Adrenal gland (tissue), 19 donors: ENCODE measurements at places on chromosomes 11 and 22. TPM values are rescaled to one million over a fixed set of nuclear protein-coding genes. Genes with fewer than 3 reads are reported as not detected.

The OR2AG2 gene
- 0.18 TPM for total RNA-seq

The TRIM6 gene
- total RNA-seq: 2.9 TPM

The PDGFD gene
- 203 TPM for total RNA-seq

The UPK3A gene
- not detected for total RNA-seq

The MS4A4E gene
- total RNA-seq: 4.6 TPM

The C22orf15 gene
- not detected for total RNA-seq

The OSBP gene
- 44.0 TPM for total RNA-seq

The OR8D1 gene
- not detected for total RNA-seq

The REXO2 gene
- 138 TPM for total RNA-seq

The FGF19 gene
- not detected for total RNA-seq

DNA sequence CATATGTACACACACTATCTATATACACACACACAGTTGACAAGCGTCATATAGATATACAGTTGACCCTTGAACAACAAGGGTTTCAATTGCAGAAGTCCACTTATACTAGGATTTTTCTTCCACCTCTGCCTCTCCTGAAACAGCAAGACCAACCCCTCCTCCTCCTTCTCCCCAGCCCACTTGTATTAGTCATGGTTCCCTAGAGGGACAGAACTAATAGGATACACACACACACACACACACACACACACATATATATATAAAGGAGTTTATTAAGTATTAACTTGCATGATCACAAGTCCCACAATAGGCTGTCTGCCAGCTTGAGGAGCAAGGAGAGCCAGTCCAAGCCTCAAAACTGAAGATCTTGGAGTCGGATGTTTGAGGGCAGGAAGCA, 92.9 kb downstream of the DHCR7 start:
- no peak for DNase-seq

DNA sequence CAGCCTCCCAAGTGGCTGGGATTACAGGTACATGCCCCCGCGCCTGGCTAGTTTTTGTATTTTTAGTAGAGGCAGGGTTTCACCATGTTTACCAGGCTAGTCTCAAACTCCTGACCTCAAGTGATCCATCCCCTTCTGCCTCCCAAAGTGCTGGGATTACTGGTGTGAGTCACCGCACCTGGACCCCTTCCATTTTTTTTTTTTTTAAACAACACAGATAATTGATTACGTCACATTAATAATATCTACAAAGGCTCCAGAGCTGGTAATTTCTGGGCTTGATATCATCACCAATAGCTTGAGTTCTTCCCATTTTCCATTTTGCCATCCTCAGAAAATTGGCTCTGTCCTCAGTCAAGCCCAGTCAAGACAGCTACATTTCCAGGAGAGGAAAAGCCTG, 7.2 kb downstream of the TTLL1 start:
- DNase-seq: no peak

DNA sequence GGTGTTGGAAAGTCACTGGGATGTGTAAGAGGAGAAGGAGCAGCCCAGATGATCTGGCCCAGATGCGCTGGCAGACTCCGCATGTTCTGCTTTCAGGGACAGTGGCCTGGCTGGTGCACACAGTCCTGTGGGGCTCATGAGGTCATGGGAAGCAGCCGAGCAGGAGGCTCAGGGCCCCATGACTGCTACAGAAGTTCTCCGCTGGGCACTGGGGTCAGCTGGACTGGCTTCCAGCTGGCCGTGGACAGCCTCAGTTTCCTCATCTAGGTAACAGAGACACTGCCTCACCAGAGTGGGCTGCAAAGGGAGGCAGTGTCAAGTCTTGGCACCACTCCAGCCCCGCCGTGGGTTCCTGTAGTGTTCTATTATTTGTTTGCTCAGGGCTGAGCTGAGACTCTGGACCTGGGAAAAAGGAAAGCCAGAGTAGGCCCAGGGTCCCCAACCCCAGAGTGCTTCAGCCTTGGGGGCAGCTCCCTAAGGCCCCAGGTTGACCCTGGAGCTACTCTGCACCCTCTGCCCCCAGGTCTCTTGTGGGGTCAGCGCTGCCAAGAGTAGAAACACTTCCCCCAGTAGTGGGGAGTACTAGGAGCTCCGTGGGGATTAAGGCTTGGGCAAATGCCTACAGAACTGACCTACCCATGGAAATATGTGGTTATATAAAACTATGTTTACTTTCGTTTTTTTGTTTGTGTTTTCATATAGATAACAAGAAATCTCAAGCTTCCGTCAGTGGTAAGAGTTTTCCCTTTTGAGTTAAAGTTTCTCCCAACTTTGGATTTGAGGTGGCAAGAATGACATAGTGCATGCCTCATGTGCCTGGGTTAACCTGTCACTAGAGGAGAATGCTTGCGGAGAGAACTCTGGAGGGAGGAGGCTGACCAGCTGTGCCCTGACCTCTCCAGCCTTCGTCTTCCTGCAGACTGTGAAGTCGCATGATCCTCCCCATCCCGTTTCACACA, 45.3 kb downstream of the MED15 start:
- DNase-seq: peak; percentile 87

DNA sequence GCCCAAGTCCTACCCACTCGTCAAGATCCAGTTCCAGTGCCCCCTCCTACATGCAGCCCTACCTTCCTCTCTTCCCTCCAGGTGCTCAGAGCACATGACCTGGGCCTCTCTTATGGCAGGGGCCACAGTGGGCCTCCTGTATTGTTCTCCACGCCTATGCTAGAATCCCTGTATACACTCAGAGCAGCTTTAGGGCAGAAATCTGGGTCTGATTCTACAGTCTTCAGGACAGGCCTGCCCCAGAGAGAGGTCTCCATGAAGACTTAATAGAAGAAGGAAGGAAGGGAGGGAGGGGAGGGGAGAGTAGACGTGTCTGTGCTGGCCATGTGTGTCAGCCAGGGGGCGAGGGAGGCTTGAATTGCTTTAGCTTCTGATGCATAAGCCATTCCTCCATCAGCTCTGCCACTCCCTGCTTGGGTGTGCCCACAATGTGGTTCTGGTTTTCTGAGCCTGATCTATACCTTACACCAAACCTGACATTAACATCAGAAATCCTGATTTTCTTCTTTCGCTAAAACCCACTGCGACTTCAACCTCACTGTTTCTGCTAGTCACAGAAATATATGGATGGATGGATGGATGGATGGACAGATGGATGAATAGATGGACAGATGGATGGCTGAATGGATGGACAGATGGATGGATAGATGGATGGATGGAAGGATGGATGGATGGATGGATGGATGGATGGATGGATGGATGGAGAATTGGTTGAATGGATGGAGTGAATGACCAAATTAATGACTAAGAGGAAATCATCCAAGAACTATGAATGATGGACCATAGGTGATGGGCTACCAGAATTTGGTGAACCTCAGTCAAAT, 56.6 kb upstream of the PRDM11 start:
- peak; percentile 59 for DNase-seq

DNA sequence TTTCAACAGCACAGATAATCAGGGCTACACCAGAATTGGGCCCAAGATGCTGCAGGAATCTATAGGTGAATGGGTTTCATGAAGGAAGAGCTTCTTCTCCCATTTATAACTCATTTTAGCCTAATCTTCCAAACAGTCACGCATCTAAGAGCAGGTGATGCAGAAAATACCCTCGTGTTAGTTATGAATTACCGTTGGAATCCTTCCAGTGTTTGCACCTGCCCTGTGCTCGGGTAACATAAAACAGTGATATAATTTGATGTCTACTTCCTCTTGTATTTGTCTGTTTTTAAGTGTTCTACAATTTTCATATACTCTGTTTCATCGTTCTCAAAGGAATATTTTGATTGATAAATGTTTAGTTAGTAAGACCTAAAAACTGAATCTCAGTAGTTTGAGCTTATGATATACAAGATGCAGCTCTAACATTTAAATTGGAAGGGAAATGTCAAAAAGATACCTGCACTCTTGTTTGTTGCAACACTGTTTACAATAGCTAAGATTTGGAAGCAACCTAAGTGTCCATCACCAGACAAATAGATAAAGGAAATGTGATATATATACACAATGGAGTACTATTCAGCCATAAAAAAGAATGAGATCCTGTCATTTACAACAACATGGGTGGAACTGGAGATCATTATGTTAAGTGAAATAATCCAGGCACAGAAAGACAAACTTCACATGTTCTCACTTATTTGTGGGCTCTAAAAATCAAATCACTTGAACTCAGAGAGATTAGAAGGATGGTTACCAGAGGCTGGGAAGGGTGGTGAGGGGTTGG, 42.1 kb downstream of the PPARA start:
- no peak for DNase-seq

GRCh38 chr11:77250881-77251640, 50.4 kb downstream of the GDPD4 start:
- no peak for DNase-seq

DNA sequence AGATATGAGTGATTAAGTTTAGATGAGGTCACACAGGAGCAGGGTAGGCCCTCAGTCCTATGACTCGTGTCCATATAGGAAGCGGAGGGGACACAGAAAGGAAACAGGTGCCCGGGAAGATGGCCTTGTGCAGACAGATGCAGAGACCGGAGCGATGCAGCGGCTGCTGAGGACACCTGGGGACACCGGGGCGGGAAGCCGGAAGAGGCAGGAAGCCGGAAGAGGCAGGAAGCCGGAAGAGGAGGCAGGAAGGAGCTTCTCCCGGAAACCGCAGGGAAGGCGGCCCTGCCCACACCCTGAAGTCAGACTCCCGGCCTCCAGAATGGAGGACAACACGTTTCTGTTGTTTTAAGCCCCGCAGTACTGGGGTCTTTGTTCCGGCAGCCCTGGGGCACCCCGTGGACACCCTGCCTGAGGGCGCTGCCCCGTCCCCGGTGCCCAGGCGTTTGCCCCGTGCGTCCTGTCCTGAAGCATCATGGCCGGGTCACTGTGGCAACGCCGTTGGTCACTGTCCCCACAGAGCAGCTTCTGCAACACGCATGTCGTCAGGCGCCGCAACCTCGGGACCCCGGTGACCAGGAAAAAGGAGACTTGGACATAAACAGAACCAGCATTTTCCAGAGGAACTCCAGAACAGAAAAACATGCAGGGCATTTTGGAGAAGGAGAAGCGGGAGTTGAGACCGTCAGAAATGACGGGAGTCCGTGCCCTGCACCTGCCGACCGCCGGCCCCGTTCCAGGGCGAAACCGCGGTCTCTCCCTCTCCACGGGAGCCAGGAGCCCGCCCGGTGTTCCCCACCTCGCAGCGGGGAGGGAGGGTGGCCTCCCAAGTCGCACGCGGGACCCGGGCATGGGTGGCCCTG, 103.4 kb downstream of the BRD1 start:
- DNase-seq: no peak

- no peak for DNase-seq
Observed at GRCh38 chr22:23377767-23378166, 197.5 kb downstream of the BCR start.

DNA sequence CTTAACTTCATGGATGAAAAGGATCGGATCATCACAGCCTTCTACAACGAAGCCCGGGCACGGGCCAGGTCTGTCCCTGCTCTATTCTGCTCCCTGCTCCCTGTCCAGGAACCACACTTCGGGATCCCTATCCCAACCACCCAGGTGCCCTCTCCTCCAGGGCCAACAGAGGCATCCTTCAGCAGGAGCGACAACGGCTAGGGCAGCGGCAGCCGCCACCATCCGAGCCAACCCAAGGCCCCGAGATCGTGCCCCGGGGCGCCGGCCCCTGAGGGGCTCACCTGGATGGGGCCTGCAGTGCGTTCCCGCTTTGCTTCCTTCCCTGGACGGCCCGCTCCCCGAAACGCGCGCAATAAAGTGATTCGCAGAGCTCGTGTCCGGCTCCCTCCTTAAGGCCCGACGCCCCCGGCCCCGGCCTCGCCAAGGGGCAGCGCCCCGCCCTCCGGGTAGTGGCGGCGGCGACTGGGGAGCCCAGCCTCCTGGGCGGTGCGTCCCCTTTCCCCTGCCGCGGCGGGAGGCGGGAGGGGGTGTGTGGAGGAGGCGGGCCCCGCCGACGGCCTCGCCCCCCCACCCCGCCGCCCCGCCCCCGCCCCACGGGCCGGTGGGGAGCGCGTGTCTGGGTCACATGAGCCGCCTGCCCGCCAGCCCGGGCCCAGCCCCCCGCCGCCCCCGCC, at the start of gene VEGFB:
Gene VEGFB, plus strand, starts transcription at position 672 of the 674 bp plus-strand sequence. CDS start 250 bp downstream, outside the sequence.
- DNase-seq: peak; percentile 79

- no peak for DNase-seq
Observed at GRCh38 chr11:83162377-83162776, 5.4 kb downstream of the PCF11 start.

GRCh38 chr11:12403122-12403996, 26.0 kb downstream of the PARVA start:
- no peak for DNase-seq

- DNase-seq: no peak
Observed at GRCh38 chr11:63321723-63322122, 47.9 kb upstream of the SLC22A9 start.

GRCh38 chr11:10592331-10592730, 23.9 kb upstream of the LYVE1 start:
- no peak for DNase-seq

DNA sequence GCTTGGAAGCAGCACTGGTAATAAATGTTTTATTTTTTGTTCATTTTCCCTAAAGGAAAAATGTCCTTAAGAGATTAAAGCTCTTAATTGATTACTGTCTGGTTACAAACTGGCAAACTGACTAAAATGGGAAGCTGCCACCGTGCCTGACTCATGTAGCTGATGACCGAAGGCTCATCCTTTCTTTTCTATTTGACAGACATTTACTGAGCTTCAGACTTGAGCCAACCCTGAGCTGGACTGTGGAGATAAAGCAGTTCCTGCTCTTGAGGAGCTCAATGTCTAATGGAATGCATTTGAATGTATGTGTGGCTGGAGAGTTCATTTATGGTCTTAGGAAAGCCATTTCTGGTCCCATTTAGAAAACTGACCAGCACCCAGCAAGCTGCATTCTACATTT, 91.3 kb downstream of the RNF169 start:
- peak; percentile 52 for DNase-seq

- no peak for DNase-seq
Observed at GRCh38 chr11:8814923-8815240, 96.1 kb upstream of the AKIP1 start.

GRCh38 chr11:35540526-35540925, 15.1 kb upstream of the PAMR1 start:
- no peak for DNase-seq

DNA sequence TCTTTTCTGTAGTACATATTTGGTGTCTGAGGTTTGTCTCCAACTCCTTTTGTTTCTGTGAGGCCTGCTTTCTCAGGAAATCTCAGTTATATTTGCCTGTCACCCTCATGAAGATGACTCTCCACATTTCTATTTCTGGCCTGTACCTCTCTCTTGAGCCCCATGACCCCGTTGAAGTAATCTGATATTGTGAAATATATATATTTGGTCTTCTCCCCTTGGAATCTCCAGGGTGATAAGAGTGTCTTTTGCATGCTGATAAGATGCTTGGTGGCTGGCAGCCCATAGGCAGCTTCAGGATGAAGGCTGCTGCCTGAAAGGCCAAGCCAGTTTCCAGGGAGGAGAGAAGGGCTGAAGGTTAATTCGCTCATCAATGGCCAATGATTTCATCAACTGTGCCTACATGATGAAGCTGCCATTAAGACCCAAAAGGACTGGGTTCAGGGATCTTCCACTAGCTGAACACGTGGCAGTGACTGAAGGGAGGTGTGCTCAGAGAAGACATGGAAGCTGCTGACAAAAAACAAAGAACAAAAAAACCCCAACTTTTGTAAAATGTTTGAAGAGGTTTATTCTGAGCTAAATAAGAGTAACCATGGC, 67.4 kb downstream of the MICAL2 start:
- no peak for DNase-seq

GRCh38 chr11:114864896-114865295, 186.6 kb downstream of the NXPE2 start:
- DNase-seq: no peak
